ENCODE measurements at places on chromosomes 12 and 14.
A peak's percentile ranks its signal among the peaks of the same experiment; 100 is the strongest.

- no peak for DNase-seq
These were observed 20.3 kb downstream of the HEBP1 start for GRCh38 chr12:12979731-12980259.

DNA sequence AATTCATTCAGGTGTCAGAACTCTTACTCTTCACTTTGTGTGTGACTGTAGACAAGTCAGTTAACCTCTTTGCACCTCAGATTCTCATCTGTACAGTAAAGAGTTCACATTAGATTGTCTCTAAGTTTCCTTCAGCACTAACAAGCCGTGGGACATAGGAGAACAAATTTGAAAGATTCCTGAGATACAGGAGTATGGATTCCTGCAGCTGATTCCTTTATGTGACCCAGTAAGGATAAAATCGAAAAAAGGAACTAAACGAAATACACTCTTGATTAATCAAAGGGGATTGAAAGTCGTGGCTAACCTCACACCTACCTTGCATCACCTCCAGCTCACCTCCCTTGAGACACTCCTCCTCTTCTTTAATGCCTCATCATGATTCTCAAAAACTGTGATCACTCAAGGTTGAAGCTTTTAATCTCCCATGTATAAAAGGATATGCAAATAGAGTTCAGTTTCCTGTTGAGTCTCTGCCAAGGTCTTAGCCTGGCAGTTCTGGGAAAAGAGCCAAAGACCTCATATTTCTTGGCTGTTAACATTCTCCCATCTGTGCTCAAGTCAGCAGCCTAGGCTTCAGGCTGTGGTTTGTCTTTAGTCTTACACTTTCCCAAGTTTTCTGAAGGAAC, 156.6 kb downstream of the DAD1 start:
- DNase-seq = no peak

DNA sequence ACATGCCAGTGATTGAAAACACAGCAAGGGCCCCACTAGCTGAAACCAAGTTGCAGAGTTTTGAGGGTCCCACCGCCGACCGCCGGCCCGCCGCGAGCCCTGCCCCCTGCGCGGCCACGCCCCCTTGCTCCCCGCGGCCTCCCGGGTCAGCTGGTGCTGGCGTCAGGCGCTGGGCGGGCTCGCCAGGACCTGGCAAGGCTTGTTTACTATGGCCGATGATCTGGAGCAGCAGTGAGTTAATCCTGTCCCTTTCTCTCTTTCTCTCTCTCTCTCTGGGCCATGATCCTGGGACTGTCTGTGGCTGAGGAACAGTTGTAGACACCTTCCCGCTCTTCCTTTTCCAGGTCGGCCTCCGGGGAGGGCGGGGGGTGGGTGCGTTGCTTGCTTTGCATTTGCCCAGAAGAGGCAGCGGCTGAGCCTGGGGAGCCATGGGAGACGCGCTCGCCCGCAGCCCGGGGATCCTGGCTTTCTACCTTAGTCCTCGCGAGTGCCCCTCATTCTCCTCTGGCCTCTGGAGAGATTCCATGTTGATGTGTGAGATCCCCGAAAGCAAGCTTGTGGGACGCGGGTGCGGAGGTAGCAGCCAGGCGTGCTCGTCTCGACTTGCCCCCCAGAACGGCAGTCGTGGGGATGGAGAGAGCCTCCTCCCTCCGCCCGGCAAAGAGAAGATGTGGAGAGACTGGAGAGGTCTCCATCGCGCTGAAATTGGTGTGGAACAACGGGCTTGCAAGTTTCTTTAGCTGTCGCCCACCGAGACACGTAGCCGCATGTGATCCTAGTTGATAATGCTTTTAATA, at the start of gene ABHD4:
Gene ABHD4, plus strand, starts transcription at position 202 of the 797 bp plus-strand sequence. Its CDS starts 7 bp downstream, at position 209.
- peak; percentile 23 for DNase-seq

GRCh38 chr14:21042918-21043317, 756 bp downstream of the RNASE7 start:
- no peak for DNase-seq

GRCh38 chr14:54902521-54903420, at the start of gene GCH1:
Gene GCH1, minus strand, starts transcription at chr14:54902826. Its CDS starts 163 bp downstream, at chr14:54902663.
- peak; percentile 32 for DNase-seq

DNA sequence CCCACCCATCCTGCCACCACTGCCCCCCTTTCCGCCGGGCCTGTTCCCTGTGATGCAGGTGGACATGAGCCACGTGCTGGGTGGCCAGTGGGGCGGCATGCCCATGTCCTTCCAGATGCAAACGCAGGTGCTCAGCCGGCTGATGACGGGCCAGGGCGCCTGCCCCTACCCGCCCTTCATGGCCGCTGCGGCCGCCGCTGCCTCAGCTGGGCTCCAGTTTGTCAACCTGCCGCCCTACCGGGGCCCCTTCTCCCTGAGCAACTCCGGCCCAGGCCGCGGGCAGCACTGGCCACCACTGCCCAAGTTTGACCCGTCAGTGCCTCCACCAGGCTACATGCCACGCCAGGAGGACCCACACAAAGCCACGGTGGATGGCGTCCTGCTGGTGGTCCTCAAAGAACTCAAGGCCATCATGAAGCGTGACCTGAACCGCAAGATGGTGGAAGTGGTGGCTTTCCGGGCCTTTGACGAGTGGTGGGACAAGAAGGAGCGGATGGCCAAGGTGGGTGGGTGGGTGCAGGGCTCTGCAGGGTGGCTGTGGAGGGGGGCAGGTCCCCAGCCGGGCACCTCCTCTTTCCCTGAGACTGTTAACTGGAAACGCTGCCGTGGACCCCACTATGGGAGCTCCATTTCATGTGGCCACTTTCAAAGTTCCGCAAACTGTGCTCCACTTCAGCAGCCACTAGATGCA, 10.8 kb downstream of the SETD1B start:
- DNase-seq = no peak

- no peak for DNase-seq
These were observed 1.3 kb upstream of the JDP2 start for GRCh38 chr14:75426332-75427125.

DNA sequence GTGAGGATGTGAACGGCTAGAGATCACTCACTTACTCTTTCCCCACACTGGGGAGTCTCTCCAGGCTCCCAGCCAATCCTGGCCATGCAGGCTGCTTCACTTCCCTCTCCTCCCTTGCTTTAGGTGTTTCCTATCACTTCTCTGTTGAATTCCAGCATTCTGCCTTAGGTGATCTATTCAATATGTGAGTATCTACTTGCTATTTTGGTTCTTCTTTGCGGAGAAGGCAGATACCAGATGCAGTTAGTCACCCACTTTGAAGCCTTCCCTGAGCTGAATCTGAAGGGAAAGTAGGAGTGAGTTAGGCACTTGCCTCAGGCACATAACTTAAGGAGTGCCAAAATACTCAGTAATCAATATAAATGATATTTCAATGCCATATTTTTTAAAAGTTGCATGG, 36.0 kb upstream of the FAR2 start:
- no peak for DNase-seq

DNA sequence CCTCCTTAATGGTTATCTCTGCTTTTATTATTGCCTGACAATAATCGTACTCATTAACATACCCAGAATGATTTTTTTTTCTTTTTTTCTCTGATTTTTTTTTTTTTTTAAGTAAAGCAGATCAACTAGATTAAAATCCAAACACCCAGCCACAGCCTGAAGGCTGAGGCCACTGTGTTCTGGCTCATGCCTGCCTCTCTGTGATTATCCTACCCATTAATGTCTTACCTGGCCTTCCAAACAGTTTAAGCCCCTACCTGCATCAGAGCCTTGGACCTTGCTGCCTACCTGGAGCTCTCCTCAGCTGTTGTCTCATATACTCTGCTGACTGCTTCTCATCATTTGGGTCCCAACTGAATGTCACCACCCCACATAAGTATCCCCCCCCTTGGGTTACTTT, 6.8 kb upstream of the TMED10 start:
- no peak for DNase-seq

GRCh38 chr12:82672811-82673495, 13.8 kb upstream of the TMTC2 start:
- no peak for DNase-seq

DNA sequence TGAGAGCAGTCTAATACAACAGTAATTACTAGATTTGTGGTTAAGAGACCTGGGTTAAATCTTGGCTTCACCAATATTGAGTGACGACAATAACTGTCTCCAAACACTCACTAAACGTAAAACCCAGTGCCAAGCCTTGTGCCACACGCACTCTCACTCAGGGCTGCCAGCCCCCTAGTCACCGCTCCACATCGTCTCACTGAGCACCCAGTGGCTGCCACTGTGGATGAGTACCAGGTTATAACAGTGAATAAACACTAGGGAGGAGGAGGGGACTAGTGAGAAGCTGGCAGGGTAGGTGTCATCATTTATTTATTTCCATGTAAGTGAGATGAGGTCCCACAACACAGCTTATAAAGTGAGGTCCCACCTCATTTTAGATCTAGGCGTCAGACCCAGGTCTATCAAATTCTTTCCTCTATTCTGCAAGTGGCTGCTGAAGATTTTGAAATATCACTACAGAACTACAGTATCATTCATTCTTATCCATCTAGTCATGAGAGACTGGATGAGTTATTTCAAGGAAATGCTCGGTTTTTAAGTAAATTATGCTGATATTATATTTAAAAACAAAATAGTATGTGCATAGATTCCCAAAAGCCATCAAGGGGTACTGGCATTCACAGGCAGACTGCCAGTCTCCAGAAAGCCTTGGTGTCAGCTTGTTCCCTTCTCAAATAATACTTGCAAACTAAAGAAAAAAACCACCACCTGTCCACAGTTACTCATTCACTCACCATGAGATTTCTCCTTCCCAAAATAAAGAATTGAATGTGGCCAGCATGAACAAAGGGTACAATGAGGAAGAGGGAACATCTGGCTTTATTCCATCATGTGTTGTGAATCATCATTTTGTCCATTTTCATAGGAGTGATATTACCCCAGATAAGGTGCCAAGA, 84.0 kb downstream of the PTPN21 start:
- no peak for DNase-seq

DNA sequence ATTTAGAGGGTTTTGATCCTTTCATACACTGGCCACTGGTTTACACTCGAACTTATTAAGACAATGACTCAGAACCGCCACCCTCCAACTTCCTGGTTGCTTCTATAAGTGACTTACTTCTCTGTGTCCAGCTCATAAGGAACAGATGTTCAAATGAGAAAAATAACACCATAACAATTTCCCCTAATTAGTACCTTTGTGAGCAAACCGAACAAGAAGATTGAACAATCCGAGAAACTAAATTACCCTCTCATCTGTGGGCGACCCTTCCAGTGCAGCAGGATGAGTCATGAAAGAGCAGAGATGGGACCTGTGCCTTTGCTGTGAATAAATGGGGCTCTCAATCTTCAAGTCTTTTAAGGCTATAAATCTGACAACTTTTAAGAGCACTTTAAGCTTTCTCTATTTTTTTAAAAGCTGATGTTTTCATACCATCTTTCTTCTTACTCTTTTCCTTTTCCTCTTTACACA, 146.8 kb upstream of the RASSF8 start:
- DNase-seq = no peak

GRCh38 chr12:52361553-52361952, 5.7 kb downstream of the KRT85 start:
- no peak for DNase-seq

GRCh38 chr12:52247622-52248540, 14.8 kb downstream of the KRT7 start:
- DNase-seq = no peak

DNA sequence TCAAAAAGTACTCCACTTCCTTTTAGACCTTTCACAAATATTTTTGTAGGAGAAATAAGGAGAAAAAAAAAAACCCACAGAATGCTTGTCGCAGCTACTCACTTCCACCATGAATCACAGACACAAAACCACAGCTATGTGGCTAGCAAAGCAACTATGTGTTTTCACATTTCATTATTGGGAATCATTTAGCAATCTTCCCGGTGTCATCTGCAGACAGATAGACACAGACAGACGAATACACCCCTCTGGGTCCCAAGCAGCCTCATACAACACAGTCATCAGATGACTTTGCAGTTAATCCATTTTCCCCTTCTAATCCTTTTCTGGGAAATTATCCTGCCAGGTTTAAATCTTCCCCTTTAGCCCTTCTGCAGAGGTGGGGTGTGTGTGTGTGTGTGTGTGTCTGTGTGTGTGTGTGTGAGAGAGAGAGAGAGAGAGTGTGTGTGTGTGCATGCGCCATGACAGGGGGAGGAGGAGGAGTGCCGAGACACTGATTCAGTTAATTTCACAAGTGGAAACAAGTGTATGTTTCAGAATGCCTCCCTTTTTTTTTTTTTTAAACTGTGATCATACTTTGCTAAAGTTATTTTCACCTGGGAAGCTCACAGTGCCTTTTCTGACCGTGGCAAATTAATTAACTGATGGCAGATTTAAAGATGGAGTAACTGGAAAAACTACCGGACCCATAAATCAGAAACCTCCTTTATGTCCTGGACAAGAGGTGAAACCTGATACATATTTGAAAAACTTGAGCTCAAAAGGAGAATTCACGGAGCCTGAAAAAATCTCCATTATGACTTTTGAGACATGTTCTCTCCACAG, 39.9 kb downstream of the LTBP2 start:
- DNase-seq = no peak

GRCh38 chr12:127041985-127042625, 1224.9 kb upstream of the TMEM132C start:
- no peak for DNase-seq

- no peak for DNase-seq
These were observed 40.6 kb downstream of the SSH1 start for GRCh38 chr12:108816652-108817335.

DNA sequence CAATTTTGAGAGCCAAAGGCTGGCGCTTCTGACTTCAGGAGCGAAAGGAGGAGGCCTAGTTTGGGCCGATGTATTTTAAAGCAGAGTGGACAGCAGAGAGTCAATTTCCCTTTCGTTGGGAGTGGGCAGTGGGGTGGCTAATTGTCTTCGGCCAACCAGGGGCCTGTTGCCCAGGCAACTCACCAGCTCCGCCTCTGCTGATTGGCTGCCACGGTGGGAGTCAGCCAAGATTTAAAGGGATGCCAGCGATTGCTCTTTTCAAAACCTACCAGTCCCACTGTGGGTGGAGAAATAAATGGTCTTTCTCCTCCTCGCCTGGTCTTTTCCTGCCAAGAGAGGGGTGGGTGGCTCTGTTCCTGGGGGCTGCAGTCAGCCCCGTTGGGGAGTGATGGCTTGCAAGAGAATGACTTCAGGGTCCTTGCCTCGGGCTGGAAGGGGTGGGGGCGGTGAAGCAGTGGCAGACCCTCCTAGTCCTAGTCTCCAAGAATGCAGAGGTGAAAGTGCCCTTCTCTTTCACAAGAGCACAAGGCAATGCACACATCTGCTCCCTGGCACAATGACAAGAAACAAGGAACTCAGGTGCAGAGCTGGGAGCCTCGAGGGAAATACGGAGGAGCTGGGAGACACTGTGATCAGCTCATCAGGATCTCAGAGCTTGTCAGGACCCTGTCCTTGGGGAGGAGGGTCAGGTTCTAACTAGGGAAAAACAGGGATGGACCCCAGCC, 37.7 kb downstream of the RASAL1 start:
- no peak for DNase-seq

- no peak for DNase-seq
These were observed at the start of gene C3AR1 for GRCh38 chr12:8065991-8066594. Gene C3AR1, minus strand, starts transcription at chr12:8066359. Its CDS starts 6,174 bp downstream, at chr12:8060185.

- no peak for DNase-seq
These were observed 19.8 kb upstream of the PRKAG1 start for GRCh38 chr12:49038291-49038955.

Measured in stimulated activated CD4-positive, alpha-beta T cell treated with anti-CD3 and anti-CD28 coated beads, TNF-alpha, amount 100 ng/mL, for 48 hours (primary cell).